SHP77 treated with DMSO at 0.1 percent for 48 hours (cell line): ENCODE measurements at places on chromosomes 1 and 21.

DNA sequence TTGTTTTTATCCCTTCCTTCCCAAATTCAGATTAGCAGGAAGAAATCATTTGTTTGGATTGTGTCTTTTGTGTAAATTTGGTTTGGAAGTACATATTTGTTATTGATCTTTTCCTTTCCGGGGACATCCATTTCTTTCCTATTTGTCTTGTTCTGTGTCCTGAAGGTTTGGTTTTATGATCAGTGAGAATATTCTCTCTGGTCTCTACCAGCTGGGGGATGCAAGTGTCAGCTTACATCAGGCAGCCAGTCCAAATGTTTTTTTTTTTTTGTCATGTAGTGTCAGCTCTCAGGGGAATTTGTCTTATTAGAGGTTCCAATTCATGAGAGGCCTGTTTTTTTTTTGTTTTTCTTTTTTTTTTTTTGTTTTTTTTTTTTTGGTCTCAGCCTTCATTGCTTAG lies 479.2 kb upstream of the LRRC7 start:
- DNase-seq, result no peak

DNA sequence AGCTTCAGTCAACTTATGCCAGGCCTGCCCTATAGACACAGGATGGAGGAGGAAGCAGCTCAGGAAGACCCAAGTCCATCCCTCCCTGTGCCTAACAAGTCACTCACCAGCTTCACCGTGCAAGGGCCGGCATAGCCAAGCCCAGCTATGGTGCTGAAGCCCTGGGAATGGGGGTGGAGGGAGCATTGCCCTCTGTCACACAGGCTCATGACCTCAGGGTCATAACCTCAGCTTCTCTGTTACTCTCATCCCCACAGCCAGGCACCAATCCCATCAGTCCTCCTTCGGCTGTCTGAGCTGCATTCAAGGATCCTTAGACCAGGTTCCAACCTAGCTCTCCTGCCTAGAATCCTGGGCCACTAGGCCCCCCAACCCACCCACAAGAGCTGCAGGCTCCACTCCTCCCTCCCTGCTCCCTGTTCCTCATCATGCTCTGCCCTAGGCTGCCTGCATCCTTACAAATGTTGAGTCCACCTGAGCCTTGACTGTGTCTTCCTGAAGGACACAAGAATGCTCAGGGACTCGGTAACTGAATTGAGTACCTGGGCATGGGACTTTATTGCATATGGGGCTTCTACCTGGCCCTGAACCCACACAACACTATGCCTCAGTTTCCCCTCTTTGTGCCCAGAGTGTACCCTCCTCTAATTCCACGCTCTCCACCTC lies 1.7 kb downstream of the CD244 start:
- no peak for DNase-seq

DNA sequence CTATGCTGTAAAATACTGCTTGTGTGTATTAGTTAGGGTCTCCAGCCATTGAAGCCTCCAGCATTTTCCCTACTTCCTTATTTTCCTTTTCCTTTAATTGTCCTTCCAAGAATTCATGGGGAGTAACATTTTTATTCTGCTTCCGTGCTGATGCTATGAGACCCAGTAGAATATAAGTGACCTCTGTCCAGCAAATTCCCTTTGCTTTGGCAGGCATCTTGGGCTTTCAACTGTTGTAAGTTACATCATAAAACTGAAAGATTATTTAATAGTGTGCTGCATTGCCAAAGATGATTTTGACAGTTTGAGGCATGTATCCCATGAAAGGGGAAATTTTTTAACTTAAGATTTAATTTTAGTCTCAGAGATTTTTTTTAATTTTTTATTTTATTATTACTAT lies 48.1 kb upstream of the B3GALT2 start:
- DNase-seq, result no peak

- no peak for DNase-seq
Observed at GRCh38 chr1:12001249-12001917, 17.9 kb upstream of the MIIP start.

- DNase-seq, result no peak
Observed at GRCh38 chr1:58539553-58539952, 7.0 kb downstream of the OMA1 start.

DNA sequence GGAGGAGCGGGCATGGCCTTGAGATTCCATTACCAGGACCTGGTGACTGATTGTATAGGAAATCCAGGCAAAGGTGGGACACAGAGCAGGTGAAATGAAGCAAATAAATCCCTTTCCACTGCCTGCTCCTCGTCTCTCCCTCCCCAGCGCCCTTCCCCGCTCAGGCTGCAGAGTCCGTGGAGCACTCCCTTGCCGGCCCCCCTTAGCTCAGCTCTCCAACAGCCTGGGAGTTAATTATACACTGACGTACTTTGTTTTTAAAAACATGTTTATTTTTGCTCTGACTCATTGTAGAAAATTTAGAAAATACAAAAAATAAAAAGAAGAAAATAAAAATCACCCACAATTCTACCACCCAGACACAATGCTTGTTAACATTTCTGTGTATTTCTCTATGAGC lies 61.7 kb downstream of the LGR6 start:
- no peak for DNase-seq

DNA sequence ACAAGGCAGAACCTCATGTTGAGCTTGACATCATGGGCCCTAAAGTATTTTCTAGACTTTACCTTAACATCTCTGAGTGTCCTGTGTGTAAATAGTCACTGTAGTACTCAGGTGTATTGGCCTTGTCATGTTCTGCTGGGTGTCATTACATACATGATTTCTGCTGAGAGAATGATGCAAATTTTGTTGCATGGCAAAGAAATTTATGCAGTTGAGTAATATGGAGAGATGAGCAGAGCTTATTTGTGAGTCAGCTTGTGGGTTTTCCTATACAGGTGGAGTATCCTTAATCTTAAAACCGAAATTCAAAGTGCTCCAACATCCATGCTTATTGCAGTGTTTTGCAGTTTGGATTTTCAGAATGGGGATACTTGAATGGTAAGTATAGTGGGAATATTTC lies 36.6 kb downstream of the RGL1 start:
- DNase-seq, result no peak

GRCh38 chr1:56194701-56195300 lies 384.6 kb downstream of the PLPP3 start:
- DNase-seq, result no peak

DNA sequence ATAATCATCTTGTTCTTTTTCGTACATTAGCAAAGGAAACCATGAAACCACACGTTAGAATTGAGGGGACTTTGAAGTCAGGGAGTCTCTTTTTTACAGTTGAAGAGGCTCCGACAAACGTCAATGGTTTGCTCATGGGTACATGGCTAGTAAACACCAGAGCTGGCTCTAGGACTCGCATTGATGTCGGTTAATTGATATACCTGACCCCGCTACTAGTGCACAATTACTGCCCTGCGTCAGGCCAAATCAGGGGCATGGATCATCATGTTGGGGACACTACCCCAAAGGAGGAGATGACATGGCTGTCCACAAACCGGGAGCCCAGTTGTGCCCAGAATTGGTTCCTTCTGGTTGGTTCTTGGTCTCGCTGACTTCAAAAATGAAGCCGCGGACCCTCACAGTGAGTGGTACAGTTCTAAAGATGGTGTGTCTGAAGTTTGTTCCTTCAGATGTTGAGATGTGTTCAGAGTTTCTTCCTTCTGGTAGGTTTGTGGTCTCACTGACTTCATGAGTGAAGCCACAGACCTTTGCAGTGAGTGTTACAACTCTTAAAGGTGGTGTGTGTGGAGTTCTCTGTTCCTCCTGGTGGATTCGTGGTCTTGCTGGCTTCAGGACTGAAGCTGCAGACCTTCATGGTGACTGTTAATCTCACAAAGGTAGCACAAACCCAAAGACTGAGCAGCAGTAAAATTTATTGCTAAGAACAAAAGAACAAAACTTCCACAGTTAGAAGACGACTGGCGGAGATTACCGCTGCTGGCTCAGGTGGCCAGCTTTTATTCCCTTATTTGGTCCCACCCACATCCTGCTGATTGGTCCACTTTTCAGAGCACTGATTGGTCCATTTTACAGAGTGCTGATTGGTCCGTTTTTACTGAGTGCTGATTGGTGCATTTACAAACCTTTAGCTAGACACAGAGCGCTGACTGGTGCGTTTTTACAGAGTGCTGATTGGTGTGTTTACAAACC lies 126.9 kb upstream of the ERRFI1 start:
- DNase-seq, result no peak

DNA sequence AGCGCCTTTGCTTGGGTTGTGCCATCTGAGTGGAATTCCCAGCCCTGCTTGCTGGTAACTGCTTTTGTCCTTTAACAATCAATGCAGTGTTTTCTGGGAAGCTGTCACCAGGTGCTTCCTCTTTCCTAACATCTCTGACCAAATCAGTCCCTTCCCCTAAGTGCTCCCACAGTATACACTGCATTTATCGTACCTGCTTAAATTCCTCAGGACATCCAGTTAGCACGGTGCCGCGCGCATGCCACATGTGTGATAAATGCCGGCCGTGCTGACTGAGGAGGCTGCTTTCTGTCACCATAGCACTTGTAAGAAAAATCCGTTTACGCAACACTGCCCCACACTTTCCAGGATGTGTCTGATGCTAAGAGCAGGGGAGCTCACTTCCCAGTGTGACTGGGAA lies 115.4 kb downstream of the BCAR3 start:
- DNase-seq, result no peak

GRCh38 chr1:84008631-84009030 lies 9.7 kb upstream of the TTLL7 start:
- no peak for DNase-seq

GRCh38 chr1:143666851-143667250 lies 304.9 kb downstream of the FAM72C start:
- DNase-seq, result no peak

DNA sequence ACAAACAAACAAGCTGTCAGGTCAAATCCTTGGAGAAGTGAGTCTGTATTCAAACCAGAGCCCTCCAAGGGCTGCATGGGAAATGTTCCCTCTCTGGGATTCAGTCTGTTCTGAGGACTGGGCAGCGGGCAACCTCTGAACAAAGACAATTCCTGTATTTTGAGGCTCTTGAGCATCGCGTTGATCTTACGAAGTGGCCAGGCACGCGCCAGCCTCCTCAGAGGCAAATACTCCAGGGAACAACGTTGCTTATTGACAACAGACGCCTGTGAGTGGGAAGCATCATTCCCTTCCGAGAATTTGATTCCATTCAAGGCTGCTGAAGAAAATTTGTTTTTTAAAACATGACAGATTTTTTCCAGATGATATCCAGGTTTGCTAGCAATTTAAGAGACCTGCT lies 20.0 kb upstream of the TACSTD2 start:
- no peak for DNase-seq

DNA sequence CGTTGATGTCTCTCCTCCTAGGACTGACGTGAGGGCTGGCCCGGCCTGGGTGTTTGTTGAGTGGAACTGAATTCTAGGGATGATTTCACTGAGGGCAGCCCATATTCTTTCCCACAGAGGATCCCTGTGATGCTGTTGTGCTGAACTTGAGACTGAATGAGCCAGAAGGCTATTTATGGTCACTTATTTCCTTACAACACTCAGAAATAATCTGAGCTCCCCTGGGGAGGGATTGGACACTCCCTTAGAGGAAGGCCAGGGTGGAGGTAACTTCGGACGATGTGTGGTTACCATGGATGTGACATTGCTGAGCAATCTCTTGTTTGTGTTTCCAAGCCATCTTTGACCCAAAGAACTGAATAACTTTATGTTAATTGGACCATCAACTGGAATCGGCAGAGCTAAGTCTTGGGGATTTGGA lies 5.1 kb upstream of the TMCO4 start:
- no peak for DNase-seq

DNA sequence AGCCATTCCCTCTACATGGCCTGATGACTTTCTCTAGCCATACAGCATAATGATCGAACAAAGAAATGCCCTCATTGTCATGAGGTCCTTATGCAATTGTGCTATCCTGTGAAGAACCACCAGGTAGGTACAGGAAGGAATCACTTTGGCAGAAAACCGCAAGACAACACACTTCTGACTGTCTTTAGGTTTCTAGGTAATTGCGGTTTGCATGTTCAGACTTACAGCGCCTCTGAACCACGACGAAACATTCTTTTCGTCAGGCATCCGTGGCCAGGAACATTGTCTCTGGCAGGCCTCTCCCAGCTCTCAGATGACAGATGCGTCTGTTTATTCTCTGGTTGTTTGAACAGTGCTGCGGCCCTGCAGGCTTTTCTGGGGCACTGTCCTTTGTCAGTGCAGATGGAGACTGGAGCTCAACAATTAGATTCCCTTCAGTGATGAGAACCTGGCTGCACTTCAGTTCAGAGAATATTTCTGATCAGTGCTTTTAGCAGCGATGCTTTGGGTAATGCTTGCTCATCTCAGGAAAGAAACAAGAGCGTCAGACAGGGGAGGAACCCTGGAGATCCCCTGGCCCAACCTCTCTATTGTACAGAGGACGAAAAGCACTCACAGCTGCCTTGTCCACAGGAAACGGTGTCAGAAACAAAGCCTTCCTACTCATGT lies 63.4 kb downstream of the B3GALT5 start:
- peak; percentile 95 for DNase-seq

DNA sequence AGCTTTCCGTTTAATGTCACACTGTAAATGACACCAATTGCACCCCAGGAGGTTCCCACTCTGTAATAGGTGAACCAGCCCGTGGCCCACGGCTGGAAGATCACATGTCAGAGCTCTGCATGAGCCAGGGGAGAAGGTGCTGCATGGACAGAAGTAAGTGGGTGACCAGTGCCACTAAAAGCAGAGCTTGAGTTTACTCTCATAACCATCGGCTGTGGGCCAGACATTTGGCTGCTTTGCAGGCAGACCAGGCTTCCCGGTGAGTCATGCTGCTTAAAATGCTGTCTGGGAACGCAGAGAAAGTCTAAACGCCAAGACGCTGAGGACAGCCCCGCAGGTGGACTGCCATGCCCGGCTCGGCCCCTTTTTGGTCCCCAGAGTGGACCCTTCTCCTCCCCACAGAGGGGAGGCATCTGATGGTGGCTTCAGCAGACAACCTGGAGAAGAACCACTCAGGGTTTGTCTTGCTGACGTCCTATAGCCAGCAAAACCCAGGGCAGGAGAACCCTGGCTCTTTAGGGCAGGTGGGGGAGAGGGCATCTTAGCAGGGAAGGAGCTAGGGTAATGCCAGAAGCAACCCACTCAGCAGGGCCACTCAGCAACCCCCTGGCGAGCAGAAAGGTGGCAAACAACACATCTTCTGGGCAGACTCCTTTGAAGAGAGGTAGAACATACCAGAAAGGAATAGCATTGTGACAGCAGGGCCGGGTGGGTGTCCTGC lies 7.3 kb downstream of the KIAA2013 start:
- DNase-seq, result no peak

DNA sequence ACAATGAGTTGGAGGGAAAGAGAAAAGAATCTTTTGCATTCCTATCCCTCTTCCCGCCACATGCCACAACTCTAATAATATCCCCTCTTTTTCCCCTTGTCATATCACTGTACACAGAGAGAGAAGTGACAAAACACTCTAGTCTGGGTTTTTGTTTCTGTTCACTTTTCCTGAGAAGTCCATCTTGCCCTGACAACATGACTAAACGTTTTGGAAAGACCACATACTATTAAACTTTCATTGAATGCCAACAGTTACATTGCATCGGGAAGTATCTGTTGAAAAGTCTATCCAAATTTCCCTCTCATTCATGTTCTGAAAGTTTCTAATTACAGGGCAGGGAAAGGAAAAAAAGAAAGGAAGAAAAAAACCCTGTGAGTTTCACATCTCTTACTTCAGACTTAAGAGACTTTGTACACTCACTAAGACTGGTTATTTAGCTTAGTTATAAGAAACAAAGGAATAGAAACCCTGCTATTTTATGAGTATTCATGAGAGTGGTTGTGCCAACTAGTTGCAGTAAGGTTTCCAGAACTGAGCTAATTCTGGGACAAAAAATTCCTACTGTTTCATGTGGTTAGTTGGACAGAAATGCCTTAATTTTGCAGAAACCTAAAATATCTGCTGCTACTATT lies 16.9 kb downstream of the PLA2G4A start:
- no peak for DNase-seq
